ENCODE measurements at places on chromosomes 11 and 22.

DNA sequence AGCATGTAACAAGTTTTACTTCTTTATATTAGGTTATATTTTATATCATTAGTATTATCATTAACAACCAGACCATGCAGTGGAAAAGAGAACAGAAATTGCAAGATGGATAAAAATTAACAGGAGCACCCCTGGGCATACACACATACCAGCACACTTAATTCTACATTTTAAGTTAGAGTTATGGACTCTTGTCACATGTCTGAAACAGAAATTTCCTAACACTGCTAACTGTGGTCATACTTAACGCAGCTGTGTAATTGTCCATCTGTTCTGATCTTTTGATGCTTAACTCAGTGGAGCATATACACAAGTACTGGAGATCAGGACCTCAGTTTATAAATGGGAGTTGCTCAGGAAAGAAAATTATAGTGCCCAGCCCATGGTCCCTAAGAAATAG is 358 bp downstream of the OR52H1 start:
- no peak for DNase-seq

DNA sequence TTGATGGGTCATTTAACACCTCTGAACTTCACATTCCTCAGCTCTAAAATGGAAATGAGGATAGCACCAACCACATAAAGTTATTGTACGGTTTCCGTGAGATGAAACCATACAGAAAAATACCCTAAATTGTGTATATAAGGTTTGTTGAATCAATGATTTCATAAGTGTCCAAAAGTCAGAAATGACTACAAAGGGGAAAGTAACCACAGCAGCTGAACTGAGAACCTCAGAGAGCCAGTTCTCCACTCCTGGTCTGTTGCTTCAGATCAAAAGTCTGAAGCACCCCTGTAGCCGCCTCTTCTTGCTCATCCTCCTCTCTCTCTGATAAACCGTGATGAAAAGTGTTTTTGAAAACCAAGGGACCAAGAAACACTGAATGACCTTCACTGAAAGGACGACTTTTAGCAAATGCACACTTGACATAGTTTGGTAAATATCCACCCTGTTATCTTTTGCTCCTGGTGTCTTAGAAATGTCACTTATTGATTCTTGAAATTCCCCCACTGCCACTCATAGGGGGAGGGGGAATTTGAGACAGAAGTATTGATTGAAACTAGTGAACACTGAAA is 194.5 kb downstream of the NAV2 start:
- no peak for DNase-seq

- DNase-seq, result peak; percentile 82
Measured at GRCh38 chr11:134654161-134654915, 242.3 kb upstream of the B3GAT1 start.

DNA sequence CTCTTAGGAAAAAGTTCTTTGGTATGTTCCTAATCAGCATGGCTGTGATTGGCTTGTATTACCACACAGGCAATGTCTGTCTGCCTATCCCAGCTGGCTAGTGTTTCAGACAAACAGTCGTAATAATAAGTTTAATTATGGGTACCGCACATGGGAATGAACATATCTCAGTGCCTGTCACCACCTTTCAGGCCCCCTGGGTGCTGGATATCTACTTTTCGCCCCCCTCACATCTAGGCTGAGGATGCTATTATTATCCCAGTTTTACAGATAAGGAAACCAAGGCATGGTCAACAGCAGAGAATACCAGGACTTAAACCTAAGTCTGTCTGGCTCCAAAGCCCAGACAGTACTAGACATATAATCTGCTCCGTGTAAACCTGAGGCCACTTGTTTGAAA is 174.8 kb downstream of the SPON1 start:
- no peak for DNase-seq

DNA sequence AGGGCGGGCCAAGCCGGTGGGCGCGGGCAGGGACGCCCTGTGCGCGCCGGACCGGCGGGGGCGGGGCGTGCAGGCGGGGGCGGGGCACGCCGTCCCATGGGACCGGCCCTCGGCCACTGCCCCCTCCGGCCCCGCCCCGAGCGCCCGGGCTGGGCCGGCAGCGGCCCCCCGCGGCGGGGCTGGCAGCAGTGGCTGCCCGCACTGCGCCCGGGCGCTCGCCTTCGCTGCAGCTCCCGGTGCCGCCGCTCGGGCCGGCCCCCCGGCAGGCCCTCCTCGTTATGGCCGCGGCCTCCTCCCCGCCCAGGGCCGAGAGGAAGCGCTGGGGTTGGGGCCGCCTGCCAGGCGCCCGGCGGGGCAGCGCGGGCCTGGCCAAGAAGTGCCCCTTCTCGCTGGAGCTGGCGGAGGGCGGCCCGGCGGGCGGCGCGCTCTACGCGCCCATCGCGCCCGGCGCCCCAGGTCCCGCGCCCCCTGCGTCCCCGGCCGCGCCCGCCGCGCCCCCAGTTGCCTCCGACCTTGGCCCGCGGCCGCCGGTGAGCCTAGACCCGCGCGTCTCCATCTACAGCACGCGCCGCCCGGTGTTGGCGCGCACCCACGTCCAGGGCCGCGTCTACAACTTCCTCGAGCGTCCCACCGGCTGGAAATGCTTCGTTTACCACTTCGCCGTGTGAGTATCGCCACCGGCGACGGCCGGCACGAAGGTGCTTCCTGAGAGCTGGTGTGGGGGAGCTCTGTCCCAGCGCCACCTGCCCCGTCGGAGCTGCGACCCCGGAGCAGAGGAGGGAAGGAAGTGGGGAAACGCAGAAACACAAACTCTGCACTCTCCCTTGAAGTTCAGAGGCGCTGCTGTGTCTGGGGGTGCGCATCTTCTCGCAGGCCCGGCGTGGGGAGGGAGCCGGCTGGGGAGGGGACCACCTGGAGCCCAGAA is at the start of gene KCNQ1:
TSS of gene KCNQ1 (plus strand) at position 188 of the 925 bp plus-strand sequence. CDS start at position 279, 91 bp downstream.
- no peak for DNase-seq
